ENCODE measurements at places on chromosomes 4 and X. TPM values are rescaled to one million over a fixed set of nuclear protein-coding genes. Genes with fewer than 3 reads are reported as not detected.

- no peaks in the 10 kb centered on the region for H3K4me1 ChIP-seq
- H3K27me3 ChIP-seq: peaks cover 12% of the 10 kb centered on the region
- no peak for DNase-seq
- H3K27ac ChIP-seq: no peak overlapping the region
These were observed 56.3 kb upstream of the DCTD start for GRCh38 chr4:182973511-182973911.

DNA sequence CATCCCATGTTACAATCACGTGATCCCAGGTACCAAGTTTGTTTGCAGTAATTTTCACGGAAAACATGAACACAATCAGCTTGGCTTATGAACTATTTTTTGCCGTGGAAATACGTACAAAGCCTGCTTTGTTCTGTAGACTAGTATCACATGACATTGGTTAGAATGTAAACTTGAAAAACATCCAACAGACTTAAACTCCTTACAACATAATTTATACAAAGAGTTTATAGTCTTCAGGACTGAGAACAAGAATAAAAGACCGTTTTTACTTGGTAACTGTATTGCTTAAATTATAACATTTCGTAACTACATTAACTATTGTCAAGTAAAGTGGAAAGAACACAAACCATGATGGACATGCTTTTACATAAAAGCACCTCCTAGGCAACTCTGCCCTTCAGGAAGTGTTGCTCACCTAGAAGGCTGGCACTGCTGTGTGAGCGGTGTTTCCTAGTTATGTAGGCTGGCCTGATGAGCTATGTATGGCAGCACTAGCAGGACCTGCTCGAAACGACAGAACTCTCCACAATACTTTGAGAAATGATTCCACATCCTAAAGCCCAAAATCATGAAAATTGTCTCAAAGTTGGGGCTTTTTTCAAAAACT is 41.8 kb upstream of the WDR1 start:
- H3K4me3 ChIP-seq: no peak overlapping the region
- H3K27me3 ChIP-seq: no peaks in the 10 kb centered on the region

The SSX1 gene
- total RNA-seq: not detected

The GPC4 gene
- total RNA-seq: 0.51 TPM

DNA sequence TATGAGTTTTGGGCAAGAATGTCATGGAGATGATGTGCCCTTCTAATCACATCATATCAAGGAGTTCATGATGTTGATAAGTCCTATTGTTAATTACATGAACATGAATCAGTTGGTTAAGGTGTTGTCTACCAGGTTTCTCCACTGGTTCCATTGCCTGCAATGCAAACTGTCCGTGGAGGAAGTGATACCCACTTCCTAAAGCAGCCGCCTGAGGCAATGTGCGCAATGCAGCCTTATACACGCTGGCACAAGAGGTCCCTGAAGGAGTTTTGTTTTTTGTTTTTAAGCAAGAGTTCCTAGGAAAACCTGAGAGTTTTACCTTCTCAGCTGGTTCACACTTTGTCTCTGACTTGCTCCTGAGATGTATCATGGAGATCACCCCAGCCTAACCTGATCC is 5.9 kb upstream of the GPKOW start:
- no peaks in the 10 kb centered on the region for H3K27me3 ChIP-seq
- H3K36me3 ChIP-seq: no peaks in the 10 kb centered on the region
- DNase-seq: peak; percentile 40
- no peak overlapping the region for H3K4me3 ChIP-seq

- H3K4me3 ChIP-seq: no peak overlapping the region
- no peak overlapping the region for H3K27ac ChIP-seq
- H3K4me1 ChIP-seq: peaks cover 19% of the 10 kb centered on the region
- no peaks in the 10 kb centered on the region for H3K27me3 ChIP-seq
These were observed 108.7 kb upstream of the ATP6AP2 start for GRCh38 chrX:40471965-40472648.

The MAP7D3 gene
- 13.0 TPM for total RNA-seq

DNA sequence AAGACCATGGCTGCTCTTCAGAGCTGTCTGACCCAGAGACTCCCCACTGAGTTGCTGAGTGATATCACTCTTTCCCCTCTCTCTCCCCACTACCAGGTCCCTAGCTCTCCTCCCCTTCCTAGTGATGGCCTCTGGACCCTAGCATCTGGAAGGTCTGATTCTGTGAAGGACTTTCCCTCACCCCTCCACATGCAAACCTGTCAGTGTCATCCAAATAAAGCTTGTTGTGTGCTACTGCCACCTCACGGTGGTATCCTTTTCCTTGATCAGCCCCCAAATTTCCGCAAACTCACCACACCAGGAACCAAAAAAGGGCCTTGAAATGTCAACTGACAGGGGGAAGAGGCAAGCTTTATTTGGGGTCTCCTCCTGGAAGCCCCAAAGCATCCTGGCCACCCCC is 500.2 kb downstream of the IDS start:
- no peak overlapping the region for H3K4me3 ChIP-seq
- H3K4me1 ChIP-seq: no peaks in the 10 kb centered on the region
- no peaks in the 10 kb centered on the region for H3K36me3 ChIP-seq
- no peaks in the 10 kb centered on the region for H3K27me3 ChIP-seq
- H3K27ac ChIP-seq: no peak overlapping the region

DNA sequence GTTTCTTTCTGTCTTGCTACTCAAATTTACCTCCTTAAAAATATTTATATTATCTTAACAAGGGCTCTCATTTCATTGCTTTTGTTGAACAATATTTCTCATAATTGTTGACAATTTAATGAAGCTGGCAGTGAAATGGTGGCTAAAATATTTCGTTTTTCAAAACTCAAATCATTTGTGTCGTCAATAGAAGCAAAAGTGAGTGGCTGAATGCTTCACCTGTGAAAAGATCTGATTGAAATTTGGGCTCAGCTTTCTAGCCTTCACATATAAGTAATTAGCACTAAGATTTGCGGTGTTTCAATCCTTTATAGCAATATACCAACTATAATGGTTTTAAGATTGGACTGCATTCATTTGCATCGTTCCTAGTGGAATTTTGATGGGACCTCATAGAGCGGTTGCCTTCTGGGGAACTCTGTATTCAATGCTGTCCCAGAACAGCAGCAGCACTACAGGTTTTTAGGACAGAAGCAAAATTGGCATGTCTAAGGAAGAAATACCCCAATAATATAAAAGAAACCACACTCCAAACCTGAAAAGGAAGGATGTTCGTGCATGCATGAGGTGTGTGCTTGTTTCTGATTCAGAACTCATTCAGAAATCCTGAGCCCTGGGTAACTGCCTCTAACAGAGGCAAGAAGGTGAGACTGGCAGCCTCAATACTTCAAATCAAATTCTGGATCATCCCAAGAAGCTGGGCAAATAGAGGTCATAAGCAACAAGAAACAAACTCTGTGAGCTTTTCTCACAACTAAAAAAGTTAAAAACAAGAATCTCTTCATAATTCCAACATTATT is 2.5 kb downstream of the CXCL1 start:
- H3K27ac ChIP-seq: no peak overlapping the region
- H3K4me3 ChIP-seq: no peak overlapping the region
- H3K36me3 ChIP-seq: no peaks in the 10 kb centered on the region
- no peaks in the 10 kb centered on the region for H3K4me1 ChIP-seq

DNA sequence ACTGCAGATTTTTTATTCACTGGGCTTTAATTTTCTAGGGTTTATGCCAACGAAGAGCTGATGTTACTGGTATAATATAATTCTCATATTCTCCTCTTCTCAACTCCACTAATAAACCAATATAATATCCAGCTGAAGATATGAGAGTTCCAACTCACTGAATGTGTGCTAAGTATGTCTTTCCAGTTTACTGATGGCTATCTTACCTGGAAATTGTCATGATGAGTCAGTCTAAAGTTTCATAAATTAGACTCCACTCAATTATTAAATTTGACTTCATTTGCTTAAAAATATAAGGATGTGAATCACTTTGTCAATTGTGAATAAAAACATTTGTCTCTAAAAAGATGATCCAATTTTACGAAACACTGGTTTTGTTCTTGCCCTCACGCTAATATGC is 28.4 kb downstream of the STBD1 start:
- no peaks in the 10 kb centered on the region for H3K36me3 ChIP-seq
- no peak overlapping the region for H3K27ac ChIP-seq
- no peaks in the 10 kb centered on the region for H3K27me3 ChIP-seq
- no peaks in the 10 kb centered on the region for H3K4me1 ChIP-seq
- H3K4me3 ChIP-seq: no peak overlapping the region

The VSIG1 gene
- total RNA-seq: 16.8 TPM

GRCh38 chr4:118224243-118224829 is 128.5 kb downstream of the PRSS12 start:
- H3K36me3 ChIP-seq: no peaks in the 10 kb centered on the region
- peak; percentile 38 for DNase-seq
- no peak overlapping the region for H3K27ac ChIP-seq
- H3K27me3 ChIP-seq: no peaks in the 10 kb centered on the region
- H3K4me3 ChIP-seq: no peak overlapping the region

DNA sequence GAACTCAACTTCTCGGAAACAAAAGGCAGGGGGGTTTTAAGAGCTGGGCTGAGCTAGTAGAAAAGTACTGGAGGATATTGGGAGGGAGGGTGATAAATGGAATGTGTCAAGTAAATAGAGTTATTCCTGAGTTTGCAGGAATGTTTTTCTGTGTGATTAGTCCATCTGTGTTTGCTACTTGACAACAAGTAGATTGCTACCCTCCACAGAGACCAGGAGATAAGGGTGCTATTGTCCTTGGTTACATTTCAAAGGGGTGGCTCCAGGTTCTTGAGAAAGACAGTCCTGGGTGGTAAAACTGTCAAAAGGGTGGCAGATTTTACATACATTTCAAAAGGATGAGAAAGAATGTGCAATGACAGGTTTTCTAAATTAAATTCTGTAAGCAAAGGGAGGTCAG is 181.2 kb upstream of the PPP3CA start:
- DNase-seq: no peak
- H3K27ac ChIP-seq: no peak overlapping the region
- no peaks in the 10 kb centered on the region for H3K36me3 ChIP-seq
- peaks cover 9% of the 10 kb centered on the region for H3K4me1 ChIP-seq
- no peaks in the 10 kb centered on the region for H3K27me3 ChIP-seq
